MG63 (cell line): ENCODE measurements at places on chromosomes 11 and 22. TPM values are rescaled to one million over a fixed set of nuclear protein-coding genes. Genes with fewer than 3 reads are reported as not detected.
A peak's percentile ranks its signal among the peaks of the same experiment; 100 is the strongest.

- DNase-seq: peak; percentile 14
Measured at GRCh38 chr11:125224391-125225021, 60.0 kb downstream of the PKNOX2 start.

- peak; percentile 23 for DNase-seq
Measured at GRCh38 chr22:37427135-37427710, at the start of gene ELFN2. Gene ELFN2, minus strand, starts transcription at chr22:37427479. Its CDS starts 51,945 bp downstream, at chr22:37375534.

GRCh38 chr11:9266132-9266736 is 1.1 kb upstream of the DENND5A start:
- no peak for DNase-seq

DNA sequence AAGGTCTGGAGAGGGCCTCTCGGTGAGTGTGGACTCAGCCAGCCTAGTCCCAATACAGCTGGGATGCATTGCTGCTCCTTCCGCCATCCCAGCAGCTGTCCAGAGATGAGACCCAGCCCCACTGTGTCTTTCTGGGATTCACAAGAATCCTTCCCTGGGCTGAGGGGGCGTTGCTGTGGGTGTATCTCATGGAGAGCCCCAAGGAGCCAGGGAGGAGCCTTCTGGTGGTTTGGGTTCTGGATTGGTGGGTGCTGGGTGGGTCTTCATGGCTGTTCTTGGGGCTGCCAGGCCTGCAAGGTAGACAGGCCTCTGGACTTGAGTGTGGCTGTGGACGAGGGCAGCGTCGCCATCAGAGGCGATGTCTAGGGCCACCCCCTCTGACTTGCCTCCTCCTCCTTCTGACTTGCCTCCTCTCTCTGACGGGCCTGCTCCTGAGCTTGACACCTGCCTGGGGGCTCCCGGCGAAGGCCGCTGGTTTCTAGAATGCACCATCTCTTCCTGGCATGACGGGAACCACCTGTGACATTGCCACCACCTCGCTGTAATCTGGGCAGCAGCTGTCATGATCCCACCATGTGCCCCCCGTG is 17.2 kb downstream of the KCNQ1 start:
- no peak for DNase-seq

GRCh38 chr11:26761361-26761809 is 39.5 kb upstream of the SLC5A12 start:
- no peak for DNase-seq

DNA sequence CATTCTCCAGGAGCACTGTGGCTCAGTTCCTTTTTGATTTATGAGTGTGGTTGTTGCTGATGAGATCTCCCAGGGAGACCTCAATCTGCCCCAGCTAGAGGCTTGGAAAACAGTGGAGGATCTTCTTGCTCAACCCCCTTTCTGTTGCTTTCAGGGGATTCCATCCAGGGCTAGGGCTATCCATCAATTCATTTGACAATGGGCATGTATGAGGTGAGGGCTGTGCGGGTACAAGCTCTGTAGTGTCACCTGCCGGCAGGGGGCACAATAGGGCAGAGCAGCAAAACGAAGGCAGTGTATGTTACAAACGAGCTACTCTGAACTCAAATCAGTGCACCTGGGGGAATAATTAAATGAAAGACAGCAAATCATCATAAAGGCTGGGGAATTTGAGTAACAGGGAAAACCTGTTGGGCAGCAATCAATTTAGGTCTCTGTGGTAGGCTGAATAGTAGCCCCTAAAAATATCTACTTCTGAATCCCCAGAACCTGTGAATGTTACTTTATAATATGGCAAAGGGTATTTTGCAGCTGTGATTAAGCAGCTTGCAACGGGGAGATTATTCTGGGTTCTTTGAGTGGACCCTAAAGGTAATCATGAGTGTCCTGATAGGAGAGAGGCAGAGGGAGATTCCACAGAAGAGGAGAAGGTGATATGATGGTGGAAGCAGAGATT is 170.3 kb upstream of the ZBED5 start:
- DNase-seq: peak; percentile 62

GRCh38 chr11:46633291-46634217 is 16.2 kb downstream of the ATG13 start:
- no peak for DNase-seq

- DNase-seq: no peak
Measured at GRCh38 chr22:30158744-30159500, 78.7 kb downstream of the HORMAD2 start.

GRCh38 chr11:70948855-70949531 is 303.4 kb downstream of the SHANK2 start:
- no peak for DNase-seq

- no peak for DNase-seq
Measured at GRCh38 chr11:120169981-120170698, 32.2 kb upstream of the TRIM29 start.

GRCh38 chr22:46303347-46303965 is 6.8 kb downstream of the GTSE1 start:
- no peak for DNase-seq

DNA sequence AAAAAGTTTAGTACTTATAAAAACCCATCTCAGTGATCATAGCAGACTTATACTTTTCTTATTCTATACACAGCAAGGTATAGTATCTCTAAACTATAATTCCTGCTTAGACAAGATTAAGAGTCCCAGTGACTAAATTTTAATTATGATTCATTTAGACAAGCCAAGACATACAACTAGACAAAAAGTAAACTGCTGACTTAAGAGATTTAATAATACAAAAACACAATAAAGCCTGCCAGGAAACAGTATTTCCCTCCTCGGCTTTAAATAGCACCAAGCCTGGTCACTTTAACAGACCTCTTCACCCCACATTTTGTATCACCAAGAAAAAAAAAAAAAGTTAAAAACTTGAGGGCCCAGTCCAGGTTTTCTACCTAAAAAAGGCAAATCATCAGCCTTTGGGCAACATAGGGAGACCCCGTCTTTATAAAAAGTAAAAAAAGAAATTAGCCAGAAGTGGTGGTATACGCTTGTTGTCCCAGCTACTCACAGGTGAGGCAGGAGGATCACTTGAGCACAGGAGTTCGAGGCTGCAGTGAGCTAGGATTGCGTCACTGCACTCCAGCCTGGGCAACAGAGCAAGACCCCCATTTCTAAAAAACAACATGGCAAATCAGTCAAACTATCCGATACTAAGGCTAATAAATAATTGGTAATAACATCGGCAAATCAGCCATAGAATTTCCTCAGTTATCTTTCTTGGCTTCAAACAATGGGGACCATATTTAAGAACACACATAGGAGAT is 53.8 kb downstream of the SIK3 start:
- no peak for DNase-seq

DNA sequence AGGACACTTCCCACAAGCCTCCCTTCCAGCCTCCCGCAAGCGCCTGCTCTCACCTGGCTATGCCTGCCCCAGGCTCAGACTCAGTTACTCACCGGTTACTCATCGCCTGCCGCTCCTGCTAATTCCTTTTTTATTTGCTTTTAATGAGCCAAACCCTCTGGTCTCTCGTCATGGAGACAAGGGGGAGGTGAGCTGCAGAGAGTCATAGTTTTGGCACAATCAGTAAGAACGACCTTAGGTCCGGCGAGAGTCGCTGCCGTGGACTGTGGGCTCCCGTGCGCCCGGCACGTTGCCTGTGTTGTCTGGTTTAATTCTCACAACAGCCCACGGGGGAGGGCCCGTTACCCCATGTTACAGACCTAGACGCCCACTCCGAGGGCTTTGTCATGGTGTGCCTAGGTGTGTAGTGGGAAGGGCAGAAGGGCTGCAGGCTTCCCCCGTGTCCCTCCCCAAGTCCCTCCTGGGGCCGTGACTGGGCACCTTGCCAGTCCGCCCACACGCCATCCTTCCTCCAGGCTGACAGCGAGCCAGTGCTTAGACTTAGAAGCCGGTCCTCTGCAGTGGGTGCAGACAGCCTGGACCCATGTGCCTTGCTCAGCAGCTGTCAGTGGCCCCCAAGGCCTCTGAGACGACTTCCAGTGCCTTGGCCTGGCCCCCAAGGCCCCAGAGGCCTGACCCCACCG is 42.2 kb downstream of the WNT7B start:
- peak; percentile 90 for DNase-seq

- DNase-seq: no peak
Measured at GRCh38 chr11:99535819-99536218, 515.1 kb downstream of the CNTN5 start.

GRCh38 chr11:35523331-35523768 is 2.1 kb downstream of the PAMR1 start:
- DNase-seq: peak; percentile 58

GRCh38 chr11:46404476-46405017 is 13.0 kb upstream of the CHRM4 start:
- no peak for DNase-seq

DNA sequence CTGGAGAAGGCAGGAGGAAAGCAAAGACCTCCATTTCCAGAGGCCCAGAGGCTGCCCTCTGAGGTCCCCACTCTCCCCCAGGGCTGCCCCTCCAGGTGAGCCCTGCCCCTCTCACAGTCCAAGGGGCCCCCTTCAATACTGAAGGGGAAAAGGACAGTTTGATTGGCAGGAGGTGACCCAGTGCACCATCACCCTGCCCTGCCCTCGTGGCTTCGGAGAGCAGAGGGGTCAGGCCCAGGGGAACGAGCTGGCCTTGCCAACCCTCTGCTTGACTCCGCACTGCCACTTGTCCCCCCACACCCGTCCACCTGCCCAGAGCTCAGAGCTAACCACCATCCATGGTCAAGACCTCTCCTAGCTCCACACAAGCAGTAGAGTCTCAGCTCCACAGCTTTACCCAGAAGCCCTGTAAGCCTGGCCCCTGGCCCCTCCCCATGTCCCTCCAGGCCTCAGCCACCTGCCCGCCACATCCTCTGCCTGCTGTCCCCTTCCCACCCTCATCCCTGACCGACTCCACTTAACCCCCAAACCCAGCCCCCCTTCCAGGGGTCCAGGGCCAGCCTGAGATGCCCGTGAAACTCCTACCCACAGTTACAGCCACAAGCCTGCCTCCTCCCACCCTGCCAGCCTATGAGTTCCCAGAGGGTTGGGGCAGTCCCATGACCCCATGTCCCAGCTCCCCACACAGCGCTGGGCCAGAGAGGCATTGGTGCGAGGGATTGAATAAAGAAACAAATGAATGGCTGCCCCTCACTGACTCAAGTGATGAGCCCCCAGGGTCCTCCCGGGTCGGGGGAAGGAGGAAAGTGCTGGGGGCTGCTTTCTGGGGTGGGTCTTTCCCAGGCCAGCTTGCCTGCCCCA is 10.8 kb downstream of the SLC22A12 start:
- DNase-seq: no peak

- DNase-seq: no peak
Measured at GRCh38 chr11:59403546-59403945, 22.7 kb downstream of the OR5A2 start.

GRCh38 chr22:19178065-19178656 is 375 bp downstream of the SLC25A1 start:
- DNase-seq: peak; percentile 43

- DNase-seq: no peak
Measured at GRCh38 chr22:43515902-43516301, 104.1 kb downstream of the MPPED1 start.

DNA sequence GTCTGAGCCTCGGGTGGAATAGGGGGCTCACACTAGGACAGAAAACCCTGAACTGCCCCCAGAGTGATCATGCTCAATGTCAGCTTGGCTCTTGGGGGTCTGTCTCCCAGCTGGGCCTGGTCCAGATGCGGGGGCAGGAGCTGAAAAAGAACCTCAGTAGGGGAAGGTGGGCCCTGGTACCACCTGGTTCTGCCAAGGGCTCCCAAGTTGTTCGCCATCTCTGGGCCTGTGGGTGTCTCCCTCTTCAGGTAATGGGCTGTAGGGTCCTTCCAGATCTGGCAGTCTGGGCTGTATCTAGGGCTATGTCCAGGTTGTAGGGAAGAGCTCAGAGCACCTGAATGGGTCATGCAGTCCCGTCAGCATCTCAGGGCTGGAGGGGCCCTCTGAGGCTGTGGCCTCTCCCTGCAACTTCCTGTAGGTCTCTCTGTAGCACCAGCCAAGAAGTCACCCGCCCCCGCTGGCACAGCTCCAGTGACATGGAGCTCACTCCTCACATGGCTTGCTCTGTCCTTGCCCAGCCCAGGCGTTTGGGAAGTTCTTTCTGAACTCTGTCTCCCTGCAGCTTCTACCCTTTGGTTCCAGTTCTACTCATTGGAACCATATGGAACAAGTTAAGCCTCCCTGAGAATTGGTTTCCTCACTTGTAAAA is 33.0 kb upstream of the SOX10 start:
- peak; percentile 64 for DNase-seq

- DNase-seq: no peak
Measured at GRCh38 chr11:9796854-9797253, 133.0 kb downstream of the SWAP70 start.

DNA sequence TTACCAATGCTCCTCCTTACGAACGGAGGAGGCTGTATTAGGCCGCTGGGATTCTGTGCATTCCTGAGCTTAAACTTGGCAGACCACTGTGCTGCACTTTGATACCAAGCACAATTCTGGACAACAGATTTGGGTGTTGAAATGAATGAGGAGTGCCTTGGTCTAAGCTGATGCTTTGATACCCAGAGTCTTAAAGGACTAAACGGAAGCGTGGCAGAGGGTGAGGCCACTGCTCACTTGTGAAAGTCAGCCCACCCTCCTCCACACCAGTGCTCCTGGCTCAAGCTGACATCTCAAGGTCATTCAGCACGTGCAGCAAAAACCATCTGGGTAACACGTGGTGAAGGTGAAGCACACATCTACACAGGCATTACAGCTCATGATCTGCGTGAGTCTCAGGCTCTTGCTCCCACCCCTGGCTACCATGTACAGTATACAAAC is 85.9 kb downstream of the MICAL3 start:
- no peak for DNase-seq

- DNase-seq: no peak
Measured at GRCh38 chr22:28900379-28900925, 17.1 kb downstream of the ZNRF3 start.

DNA sequence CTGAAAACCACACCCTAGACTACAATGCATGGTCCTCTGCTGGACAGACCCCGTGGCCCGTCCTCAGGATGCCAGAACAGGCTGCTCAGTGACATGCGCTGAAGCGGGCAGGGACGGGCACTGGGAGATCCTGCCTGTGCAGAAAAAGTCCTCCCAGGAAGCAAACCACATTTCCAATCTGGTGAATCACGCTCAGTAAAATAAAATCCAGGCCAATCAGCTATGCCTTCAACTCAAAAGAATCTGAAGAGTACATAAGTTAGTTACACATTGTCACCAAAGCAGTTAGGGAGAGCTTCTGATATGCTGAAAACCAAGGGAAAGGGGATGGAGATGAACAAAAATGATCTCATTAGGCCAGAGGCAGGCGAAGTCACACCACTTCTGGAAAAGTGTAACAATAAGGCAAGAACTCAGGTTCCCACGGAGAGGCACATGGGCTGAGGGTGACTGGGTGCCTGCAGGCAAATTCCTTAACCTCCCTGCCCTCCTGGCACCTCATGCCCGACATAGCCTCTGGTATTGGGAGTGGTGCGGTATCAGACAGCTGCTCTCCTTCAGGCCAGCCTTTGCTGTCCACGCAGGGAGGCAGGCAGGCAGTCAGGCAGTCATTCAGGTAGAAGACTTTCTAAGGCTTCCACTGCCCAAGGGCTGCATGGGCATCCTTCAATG is 66.4 kb downstream of the APOL5 start:
- DNase-seq: no peak

The TMPRSS4 gene
- not detected in 2 replicates for total RNA-seq

The GGT1 gene
- total RNA-seq: 2.2 TPM in 1 of 2 replicates, not detected in the other

The CNGA4 gene
- not detected in 2 replicates for total RNA-seq

The GGTLC2 gene
- not detected in 2 replicates for total RNA-seq

The MS4A14 gene
- not detected in 2 replicates for total RNA-seq

The TEX54 gene
- total RNA-seq: not detected in 2 replicates

The TRPC6 gene
- total RNA-seq: not detected in 2 replicates

The SLC5A4 gene
- not detected in 2 replicates for total RNA-seq

The TRIM48 gene
- total RNA-seq: not detected in 2 replicates
